ENCODE measurements at places on chromosomes 1 and 21. TPM values are rescaled to one million over a fixed set of nuclear protein-coding genes. Genes with fewer than 3 reads are reported as not detected.

TNFRSF14 gene
- 14.7 TPM for total RNA-seq

ADIPOR1 gene
- total RNA-seq = 104 TPM

TIMM17A gene
- 104 TPM for total RNA-seq

CR1L gene
- total RNA-seq = not detected

GABPA gene
- total RNA-seq = 15.0 TPM

ACTL8 gene
- not detected for total RNA-seq

AHCTF1 gene
- 16.8 TPM for total RNA-seq

RHOU gene
- total RNA-seq = 3.3 TPM

GREM2 gene
- total RNA-seq = 0.25 TPM

MSH4 gene
- 0.21 TPM for total RNA-seq

C8B gene
- not detected for total RNA-seq

ILDR2 gene
- total RNA-seq = 4.8 TPM

TBX15 gene
- 1.1 TPM for total RNA-seq

IGSF9 gene
- 0.15 TPM for total RNA-seq

ABCG1 gene
- total RNA-seq = 5.5 TPM

ORC1 gene
- 0.17 TPM for total RNA-seq

ELAPOR1 gene
- total RNA-seq = 0.26 TPM

LAPTM5 gene
- 5.9 TPM for total RNA-seq

LEFTY1 gene
- total RNA-seq = 0.25 TPM

SLC1A7 gene
- total RNA-seq = 0.37 TPM

SZT2 gene
- total RNA-seq = 20.5 TPM

OR2T29 gene
- total RNA-seq = not detected

HSF2BP gene
- total RNA-seq = 0.18 TPM

PADI1 gene
- not detected for total RNA-seq

DNASE2B gene
- total RNA-seq = not detected

LAMC2 gene
- 2.0 TPM for total RNA-seq

CFAP141 gene
- total RNA-seq = not detected

OR2T33 gene
- total RNA-seq = not detected

ALX3 gene
- not detected for total RNA-seq

RGSL1 gene
- not detected for total RNA-seq

BNIPL gene
- 0.35 TPM for total RNA-seq

S100A16 gene
- total RNA-seq = 68.2 TPM

TINAGL1 gene
- total RNA-seq = 174 TPM

FGR gene
- total RNA-seq = 4.1 TPM

CCDC185 gene
- total RNA-seq = not detected

KIAA1614 gene
- total RNA-seq = 13.6 TPM

PADI2 gene
- 0.62 TPM for total RNA-seq

CASZ1 gene
- 72.7 TPM for total RNA-seq

KANK4 gene
- 0.22 TPM for total RNA-seq

MROH9 gene
- total RNA-seq = not detected

PLA2G2F gene
- not detected for total RNA-seq

PPIE gene
- 31.8 TPM for total RNA-seq

MAP10 gene
- total RNA-seq = 4.8 TPM

PGBD5 gene
- total RNA-seq = 9.7 TPM

GSTM1 gene
- 40.2 TPM for total RNA-seq

TENT5C gene
- 15.0 TPM for total RNA-seq

Data from heart right ventricle (tissue), 16 donors.